ENCODE measurements at places on chromosomes 6 and 20.

DNA sequence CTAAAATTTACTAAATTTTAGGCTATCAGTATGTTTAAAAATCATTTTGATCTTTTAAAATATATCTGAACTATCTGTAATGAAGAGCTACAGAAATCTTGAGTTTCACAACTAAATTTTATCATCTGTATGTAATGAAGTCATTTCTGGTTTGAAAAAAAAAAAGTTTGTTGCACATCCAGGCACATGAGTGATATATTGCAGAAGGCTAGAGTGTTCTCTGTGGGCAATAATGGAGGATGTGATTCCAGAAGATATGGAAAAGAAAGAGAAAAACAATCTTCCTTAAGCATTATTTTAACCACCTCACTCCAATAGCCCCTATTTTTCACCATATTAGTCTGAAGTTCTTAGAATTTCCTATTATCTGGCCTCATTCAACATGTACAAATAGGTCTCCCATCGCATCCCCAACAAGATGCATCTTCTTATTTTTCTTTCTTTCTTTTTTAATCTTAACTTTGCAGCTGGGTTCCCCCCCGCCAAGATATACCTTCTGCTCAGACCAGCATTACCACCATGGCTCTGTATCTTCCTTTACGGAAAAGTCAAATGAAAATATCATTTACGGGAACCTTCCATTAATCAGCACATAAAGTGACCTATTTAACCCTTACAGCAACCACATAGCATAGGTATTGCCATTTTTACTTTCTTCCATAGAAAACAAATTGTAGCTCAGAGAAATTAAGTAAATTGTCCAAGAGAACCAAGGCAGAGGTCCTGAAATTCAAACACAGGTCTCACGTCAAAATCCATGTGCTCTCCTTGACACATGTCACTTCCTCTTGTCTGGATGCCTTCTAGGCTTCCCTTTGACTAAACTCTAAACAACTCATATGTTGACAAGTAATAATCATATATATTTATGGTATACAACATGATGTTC is 116.9 kb downstream of the KIF13A start:
- DNase-seq, result no peak

- DNase-seq, result no peak
These were observed 6.2 kb downstream of the VEGFA start for GRCh38 chr6:43776115-43776798.

DNA sequence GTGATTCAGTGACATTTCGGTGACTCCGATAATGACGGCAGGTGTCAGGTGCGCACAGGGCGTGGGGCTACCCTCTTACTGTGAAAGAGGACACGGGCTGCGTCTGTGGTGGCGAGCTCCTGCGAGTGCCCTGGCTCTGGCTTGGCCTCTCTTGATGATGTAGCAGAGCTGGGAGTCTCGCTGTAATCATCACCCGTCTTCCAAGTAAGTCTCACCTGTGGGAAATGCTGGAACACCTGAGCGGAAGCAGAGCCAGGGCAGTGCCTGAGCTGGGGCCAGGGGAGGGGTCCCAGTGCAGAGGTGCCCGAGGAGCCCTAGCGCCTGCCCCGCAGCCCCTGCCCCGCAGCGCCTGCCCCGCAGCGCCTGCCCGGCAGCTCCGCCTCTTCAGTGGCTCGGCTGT is 4.8 kb downstream of the OSBPL2 start:
- no peak for DNase-seq

GRCh38 chr6:79895382-79896074 is 51.8 kb downstream of the ELOVL4 start:
- DNase-seq, result no peak

DNA sequence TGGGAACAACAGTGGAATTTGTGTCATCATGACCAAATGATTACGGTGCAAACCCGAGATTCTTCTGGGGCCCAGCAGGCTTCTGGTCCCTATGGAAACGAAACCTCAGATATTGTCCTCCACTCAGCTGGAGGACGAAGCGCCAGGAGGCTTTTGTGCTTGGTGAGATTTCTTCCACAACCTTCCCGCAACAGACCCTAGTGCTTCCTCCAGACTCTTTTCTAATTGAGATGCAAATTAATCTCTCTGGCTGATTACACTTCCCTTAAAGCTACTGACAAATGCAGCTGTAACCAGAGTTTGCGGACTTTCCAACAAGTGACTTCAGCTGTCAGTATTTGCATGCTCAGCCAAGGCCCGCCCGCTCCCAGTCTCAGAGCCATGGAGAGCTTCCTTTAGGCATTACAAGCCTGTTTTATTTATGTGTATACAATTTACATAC is 96.0 kb downstream of the INSM1 start:
- peak; percentile 26 for DNase-seq

- DNase-seq, result no peak
These were observed 2.7 kb downstream of the ITCH start for GRCh38 chr20:34365765-34366213.

DNA sequence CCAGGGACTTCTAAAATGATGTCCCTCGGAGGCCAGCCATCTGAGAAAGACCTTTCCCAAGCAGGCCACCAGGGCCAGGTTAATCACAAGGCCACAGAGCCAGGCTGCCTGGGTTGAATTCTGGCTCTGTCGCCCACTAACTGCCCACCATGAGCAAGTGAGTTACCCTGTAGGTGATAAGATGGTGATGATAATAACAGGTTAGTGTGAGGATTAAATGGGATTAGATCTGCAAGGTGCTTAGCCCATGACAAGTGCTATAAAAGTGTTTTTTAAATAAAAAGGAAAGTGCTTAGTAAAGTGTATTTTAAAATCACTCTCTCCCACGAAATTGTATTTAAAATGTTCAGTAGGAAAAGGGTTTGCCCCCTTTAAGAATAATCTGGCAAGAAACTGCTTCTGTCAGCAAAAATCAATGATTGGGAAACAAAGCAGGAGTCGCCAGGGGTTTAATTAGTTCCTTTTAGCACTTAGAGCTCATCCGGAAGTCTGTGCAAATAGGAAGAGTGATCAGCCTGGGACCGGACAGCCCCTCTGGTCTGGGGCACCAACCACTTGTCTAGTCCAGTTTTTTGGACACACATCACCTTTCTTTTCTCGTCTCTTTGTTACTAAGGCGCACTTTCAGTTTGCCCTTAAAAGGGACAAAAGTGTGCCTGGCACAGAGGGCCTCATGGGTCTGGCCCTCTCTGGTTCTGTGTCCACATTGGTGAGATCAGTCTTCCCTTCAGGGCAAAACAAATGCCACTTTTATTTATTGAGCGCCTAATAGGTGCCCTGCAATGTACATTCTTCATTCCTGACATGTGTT is 150.4 kb downstream of the GRM4 start:
- DNase-seq, result no peak

- no peak for DNase-seq
These were observed 40.7 kb upstream of the SLC17A4 start for GRCh38 chr6:25713824-25714223.

GRCh38 chr20:55881204-55881603 is 124.1 kb downstream of the CBLN4 start:
- DNase-seq, result no peak

DNA sequence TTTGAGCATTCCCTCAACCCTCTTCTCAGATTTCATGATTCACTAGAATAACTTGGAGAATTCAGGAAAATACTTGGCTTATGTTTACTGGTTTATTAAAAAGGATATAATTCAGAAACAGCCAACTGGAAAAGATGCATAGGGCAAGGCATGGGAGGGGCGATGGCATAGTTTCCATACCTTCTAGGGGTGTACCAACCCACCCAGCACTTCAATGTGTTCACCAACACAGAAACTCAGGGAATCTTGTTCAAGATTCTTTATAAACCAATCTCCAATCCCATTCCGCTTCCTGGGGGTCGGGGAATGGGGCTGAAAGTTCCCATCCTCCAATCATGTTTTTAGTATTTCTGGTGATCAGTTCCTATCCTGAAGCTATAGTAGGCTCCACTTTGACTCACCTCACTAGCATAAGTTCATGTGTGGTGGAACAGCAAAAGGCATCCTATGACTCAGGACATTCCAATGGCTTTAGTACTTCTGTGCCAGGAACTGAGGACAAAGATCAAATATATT is 164.4 kb downstream of the SIM1 start:
- peak; percentile 44 for DNase-seq

DNA sequence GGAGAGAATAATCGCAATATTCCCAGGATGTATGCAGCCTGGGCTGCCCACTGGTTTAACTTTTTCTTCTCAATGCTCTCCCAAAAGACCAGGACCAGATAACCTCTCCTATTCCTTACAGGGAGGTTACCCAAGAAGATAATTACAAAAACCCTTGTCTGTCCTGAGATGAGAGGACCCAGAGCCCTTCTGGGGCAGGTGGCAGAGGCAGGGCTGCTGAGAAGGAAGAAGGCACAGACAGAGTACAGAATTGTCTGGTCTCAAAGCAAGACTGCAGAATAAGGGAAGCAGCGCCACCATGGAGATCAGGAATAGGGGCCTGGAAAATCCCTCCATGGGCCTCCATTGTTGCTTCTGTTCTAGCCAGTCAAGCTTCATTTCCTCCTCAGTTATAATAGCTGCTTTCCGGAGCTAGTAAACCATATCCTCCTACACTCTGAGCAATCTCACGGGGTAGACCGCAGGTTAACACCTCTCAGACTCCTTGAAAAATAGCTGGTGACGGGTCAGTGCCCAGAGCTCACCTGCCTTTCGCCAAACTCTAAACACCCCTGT is 463 bp upstream of the HLA-DMB start:
- peak; percentile 65 for DNase-seq

GRCh38 chr20:22438926-22439325 is 145.4 kb downstream of the FOXA2 start:
- peak; percentile 36 for DNase-seq

DNA sequence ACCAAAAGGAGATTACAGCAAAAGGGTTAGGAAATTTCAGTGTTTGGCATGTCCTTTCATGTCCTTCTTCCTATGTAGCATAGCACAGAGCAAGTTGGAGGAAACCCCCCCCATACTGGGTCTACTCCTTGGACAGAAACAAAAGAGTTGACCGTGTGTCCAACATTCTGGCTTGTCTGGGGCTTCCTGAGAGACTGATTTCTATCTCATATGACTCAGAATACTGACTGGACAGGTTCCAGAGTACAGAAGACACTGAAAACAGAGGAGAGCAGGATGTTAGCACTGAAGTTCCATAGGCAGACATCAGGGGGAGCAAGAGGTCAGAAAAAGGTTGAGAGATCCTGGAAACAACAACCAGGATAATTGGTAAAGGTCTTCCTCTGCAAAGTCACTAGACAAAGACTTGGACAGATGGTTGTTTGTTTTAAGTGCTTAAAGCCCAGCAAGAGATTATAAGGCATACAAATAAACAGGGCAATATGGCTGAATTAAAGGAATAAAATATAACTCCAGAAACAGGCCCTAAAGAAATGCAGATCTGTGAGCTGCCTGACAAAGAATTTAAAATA is 48.4 kb downstream of the USP49 start:
- DNase-seq, result peak; percentile 87

DNA sequence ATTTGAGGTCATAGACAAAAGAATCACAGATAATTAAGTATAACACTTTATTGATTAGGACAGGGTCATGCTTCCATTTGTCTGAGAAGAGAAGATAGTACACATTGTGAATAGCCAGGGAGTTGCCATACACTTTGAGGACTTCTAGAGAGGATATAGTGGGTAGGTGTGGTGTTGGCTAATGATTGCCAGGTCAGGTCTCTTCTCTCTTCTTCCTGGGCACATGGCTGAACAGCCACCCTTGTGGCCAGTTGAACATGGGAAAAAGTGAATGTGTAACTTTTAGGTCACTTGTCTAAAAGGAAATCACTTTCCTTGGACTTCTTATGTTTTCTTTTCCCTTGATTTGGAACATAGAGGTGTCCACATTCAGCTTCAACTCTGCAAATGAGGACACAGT is 772.1 kb upstream of the MAP3K7 start:
- DNase-seq, result peak; percentile 5

All from DMS53 (cell line).